ENCODE measurements at places on chromosomes 6 and 20. TPM values are rescaled to one million over a fixed set of nuclear protein-coding genes. Genes with fewer than 3 reads are reported as not detected.

GRCh38 chr6:80077067-80077466 lies 29.4 kb upstream of the BCKDHB start:
- ATAC-seq: no peak

DNA sequence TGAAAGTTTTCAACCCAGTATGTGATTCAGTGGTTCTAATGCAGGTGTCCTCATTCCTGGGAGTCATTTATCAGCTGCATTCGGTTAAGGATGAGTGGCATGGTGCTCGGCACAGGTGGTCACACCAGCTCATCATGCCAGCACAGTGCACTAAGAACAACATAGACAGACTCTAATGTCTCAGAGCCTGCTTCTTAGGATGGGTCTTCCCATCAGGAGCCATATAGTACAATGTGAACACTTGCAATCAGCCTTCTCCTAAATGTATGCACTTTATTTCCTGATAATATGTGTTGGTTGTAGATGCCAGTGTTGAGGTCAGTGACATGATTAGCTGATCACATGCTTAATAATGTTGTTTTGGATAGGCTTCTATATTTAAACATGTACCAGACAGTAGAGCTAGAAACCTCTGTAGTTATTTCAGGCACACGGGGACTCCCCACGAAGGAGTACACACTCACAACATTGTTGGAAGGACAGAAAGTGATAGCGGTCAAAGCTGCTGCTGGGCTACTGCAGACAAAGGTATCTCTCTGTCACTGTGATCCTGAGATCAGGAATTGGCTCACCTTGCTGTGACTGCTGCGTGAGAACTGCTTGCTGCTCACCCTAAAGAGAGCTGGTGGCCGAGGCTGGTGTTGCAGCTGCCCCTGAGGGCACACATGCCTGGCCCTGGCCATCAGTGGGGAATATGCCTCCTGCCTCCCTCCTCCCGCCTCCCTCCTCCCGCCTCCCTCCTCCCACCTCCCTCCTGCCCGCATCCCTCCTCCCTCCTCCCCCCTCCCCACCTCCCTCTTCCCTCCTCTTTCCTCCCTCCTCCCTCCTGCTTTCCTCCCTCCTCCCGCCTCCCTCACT lies 195.4 kb downstream of the SMOC2 start:
- ATAC-seq: no peak

KAT14 gene
- 11.6 TPM for total RNA-seq

OVOL2 gene
- not detected for total RNA-seq

DNA sequence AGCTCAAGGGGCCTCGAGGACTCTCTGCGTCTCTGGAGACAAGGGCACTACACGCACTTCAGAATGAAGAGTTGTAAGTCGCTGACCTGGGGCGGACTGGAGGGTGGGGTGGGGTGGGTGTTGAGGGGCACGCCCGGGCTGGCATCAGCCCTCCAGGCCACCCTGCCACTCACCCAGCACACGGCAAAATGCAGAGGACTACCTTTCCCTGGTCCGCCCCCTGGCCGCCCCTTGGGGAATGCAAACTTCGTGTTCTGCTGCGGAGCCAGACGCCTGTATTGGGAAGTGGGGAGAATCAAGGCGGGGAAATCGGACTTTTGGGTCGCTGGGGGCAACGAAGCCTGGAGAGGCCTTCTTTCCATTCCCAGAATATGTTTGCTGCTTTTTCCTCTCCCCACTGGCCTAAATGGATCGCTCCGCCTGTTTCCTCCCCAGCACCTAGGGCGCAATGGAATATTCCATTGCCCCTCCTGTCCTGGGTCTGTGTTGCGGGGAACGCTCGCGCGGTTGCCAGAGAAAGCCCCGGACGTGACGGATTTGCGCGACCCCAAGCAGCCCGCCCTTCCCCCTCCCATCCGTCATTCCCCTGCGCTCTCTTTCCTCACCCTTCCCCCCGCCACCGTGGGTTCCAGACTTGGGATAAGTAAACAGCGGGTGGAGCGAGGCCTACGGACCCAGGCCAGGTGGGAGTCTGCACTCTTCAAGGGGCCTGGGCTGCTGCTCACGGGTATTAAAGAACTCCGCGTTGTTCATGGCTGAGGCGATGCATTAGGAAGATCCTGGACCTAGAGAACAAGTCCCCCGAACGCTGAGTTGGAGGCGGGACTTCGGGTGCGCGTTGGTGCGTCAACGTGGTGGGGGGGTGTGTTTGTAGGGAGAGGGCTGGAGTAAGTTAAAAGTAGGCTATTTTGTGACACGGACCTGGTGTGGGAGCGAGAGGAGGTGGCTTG lies at the start of gene PPT2:
PPT2 (plus strand) TSS at position 578 of the 950 bp plus-strand sequence. CDS start 454 bp downstream, outside the sequence.
- peak; percentile 67 for ATAC-seq

LINC00237 gene
- not detected for total RNA-seq

COL12A1 gene
- total RNA-seq: not detected

OPRL1 gene
- 0.48 TPM for total RNA-seq

DNA sequence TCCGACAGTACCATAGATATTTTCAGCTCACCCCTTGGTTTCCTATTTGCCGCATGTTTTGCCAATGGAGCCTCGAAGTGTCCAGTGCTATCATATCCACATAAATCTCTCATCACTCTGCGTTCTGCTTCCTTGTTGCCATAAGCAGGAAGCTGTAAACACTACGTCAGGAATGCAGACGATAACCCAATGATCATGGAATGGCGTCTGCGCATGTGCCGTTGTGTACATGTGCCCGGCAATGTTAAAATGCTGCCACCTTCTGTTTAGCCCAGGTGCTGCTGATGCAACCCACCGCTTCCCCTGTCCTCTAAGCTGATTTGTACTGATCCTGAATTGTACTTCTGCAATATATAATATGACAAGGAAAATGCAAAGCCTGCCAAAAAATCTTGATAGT lies 607.5 kb downstream of the HDGFL1 start:
- ATAC-seq: no peak

MATN4 gene
- 0.66 TPM for total RNA-seq

DNA sequence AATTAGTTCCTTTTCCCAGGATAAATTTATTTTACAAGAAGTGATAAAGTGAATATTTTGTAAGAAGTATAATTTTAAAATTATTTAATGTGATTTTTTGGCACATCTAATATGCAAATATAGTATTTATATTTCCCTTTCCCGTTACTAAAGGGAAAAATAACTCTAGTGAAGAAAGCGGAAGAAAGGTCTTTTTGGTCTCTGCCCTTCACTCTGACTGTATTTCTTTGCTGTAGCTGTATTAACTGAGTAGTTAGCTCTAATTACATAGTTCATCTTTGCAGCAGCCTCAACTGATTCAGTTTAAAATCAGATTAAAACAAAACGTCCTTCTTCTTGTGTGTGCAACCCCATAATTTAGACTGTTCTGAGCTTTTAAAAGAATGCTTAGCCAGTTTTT lies 57.4 kb upstream of the RNF144B start:
- ATAC-seq: no peak

BPI gene
- not detected for total RNA-seq

BEND3 gene
- total RNA-seq: 5.1 TPM

MYB gene
- 81.5 TPM for total RNA-seq

- peak; percentile 51 for ATAC-seq
Observed at GRCh38 chr6:29589423-29590048, 4.6 kb downstream of the OR2H2 start.

- no peak for ATAC-seq
Observed at GRCh38 chr20:4167261-4168021, 152.1 kb upstream of the RNF24 start.

- no peak for ATAC-seq
Observed at GRCh38 chr6:47241742-47242482, 67.8 kb downstream of the TNFRSF21 start.

DNA sequence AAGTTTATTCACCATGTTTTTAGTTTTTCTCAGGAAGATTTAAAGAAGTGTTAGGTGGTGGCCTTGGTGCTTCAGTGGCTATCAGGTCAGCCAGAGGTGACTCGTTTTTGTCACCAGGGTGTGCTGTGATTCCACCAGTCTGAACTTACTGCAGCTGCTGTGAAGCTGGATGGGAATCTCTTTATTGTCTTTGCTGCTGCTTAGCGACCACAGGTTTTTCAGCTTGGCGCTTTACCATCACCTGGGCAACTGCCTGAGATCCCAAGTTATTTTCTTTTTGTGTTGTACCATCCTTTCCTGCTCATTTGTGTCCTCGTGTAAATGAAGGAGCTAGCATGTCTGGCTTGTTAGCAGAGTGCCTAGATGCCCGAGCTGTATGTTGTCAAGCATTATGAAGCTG lies 146.9 kb downstream of the MACROD2 start:
- ATAC-seq: no peak

DNA sequence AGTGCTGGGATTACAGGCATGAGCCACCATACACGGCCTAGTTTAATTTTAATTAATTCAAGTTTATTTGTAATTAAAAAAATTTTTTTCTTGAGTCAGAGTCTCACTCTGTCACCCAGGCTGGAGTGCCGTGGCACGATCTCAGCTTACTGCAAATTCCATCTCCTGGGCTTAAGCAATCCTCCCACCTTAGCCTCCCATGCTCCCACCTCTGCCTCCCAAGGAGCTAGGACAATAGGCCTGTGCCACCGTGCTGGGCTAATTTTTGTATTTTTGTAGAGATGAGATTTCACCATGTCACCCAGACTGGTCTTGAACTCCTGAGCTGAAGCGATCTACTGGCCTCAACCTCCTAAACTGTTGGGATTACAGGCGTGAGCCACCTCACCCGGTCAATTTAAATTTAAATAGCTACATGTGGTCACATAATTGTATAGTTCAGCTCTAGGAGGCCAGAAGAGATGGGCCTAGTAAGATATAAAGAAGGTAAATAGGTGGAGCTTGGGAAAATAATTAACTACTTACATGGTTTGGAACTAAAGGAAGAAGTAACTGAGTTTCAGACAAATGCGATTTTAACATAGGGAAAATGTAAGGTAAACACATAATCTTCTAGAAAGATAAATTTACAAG lies 220.0 kb upstream of the CITED2 start:
- no peak for ATAC-seq

OR2J3 gene
- total RNA-seq: not detected

GRCh38 chr6:149112976-149113375 lies 204.5 kb upstream of the TAB2 start:
- peak; percentile 67 for ATAC-seq

- peak; percentile 44 for ATAC-seq
Observed at GRCh38 chr6:97394160-97394748, 111.2 kb upstream of the MMS22L start.

DNA sequence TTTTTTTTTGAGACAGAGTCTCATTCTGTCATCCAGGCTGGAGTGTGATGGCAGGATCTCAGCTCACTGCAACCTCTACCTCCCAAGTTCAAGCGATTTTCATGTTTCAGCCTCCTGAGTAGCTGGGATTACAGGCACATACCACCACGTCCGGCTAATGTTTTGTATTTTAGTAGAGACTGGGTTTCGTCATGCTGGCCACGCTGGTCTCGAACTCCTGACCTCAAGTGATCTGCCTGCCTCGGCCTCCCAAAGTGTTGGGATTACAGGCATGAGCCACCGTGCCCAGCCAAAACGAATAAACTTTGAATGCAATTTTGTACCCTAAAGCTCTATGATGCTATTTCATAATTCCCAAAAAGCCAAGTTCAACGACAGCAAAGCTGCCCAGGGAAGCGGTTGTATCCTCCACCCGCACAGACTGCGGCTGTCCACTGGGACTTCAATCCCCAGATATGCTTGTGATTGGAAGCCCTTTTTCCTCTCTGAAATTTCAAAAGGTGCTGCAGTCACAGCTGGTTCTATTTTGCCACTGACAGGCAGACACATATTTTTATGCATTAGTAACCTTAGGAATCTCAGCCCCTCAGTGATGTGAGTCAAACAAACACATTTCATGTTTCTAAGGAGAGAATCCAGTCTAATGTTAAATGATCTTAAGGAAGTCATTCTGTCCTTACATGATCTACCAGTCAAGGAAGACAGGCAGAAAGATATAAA lies 8.7 kb upstream of the RAMACL start:
- ATAC-seq: no peak

BPIFA3 gene
- not detected for total RNA-seq

DNA sequence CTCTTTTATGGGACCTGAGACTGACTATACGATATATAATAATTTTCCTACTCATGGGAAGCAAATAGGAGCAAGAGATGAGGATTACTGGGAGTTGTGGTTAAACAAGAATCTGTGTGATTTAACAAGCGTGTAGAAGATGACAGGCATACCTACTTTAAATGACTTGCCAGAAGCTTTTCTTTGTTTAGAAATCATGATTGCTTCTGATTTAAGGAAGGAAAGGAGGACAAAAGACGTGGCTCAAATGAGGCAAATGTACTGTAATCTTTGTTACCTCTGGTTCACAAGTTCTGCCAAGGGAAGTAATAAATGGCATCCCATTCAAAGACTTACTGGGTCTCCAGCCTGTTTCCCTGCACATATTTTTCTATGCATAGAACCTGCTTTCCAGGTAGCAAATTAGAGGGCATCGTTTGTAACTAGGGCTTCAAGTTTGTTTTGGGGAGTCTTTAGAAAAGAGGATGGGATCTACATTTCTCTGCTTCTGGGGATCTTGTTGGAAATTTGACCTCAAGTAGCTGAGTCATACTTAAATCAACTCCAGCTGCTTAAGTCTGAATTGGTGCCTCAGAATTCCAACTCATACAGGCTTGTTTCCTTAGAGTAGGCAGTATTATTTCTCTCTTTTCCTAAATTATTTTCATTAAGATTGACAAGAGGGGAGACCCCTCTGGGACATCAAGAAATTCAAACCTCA lies 2.9 kb upstream of the TRMT11 start:
- ATAC-seq: no peak

DNA sequence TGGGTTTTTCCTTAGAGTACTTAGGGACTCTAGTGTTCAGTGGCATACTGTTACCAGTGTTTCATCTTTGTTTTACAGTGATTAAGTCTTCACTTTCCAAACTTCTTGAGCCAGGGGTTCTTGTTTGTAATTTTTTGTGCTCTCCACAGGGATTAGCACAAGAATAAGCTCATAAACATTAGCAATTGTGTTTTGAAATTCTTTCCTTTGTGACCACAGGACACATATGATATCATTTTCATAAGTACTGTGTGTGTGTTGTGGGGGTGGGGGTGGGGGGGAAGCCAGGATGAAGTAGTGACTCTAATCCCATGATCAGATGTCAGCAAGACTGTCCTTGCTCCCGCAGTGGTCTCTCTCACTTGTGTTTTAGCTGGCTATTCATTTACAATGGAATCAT lies 101.5 kb upstream of the SCP2D1 start:
- no peak for ATAC-seq

- ATAC-seq: no peak
Observed at GRCh38 chr6:125947615-125948014, 9.0 kb upstream of the HINT3 start.

- peak; percentile 63 for ATAC-seq
Observed at GRCh38 chr20:20547221-20547875, 165.1 kb downstream of the RALGAPA2 start.

DNA sequence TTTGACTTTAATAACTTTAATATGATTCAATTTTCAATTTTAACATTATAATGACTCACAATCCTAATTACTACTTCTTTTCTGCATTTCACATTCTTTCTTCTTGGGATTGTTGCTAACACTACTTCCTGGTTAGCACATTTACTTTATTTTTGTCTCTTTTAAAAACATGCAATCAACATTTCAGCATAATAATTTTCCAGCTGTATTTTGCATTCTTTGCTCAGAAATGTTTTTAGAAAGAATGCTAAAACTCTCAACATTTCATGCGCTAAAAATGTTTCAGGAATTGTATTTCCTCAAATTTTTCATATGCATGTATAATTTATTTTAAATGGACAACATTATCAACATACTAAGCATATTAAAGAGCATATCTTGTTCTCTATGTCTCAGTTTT lies 1302.1 kb upstream of the GJE1 start:
- no peak for ATAC-seq

Measured in activated T-helper 17 cell treated with anti-CD3 and anti-CD28 coated beads, Interleukin-2, amount 50 U/mL, for 72 hours (primary cell).